Left renal cortex interstitium (tissue), 4 donors: ENCODE measurements at places on chromosomes 4 and X.

DNA sequence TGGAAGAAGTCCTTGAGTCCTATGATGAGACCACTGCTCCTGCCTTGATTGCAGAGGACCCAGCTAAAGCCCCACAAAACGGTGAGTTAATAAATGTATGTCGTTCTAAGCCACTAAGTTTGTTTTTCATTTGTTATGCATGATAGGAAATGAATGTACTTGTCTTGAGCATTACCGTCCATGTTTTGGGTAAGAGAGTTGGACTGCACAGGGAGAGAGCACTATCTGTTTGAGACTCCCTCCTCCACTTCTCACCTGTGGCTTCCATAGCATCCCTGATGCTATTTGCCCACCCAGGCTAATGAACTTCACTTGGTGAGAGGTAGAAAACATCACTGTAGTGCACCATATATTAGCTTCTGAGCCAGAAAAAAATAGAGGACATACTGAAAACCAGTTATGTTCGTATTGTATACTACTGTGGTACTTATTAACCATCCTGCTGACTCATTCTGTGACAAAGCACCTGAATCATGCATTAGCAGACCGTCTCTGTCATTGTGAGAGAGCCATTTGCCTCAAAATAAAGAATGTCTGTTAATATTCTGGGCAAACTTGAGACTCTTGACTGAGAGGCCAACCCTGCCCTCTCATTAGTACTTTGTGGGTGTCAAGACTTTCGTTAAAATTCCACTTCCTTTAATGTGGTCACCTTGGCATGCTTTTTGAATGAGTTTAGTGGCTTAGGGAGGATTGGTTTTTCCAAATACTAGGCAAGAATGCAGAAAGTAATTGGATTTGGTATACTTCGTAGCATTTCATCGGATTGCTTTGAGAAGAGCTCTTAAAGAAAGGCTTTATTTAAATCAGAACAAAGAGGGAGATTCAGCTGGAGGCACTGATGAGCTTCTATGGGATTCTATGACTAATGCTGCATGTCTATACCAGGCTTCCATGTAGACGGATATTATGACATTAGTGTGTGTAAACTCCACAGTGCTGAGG is 99.3 kb upstream of the GRPR start:
- no peak for DNase-seq

- DNase-seq: no peak
Observed at GRCh38 chr4:159144112-159144694, 41.3 kb downstream of the RAPGEF2 start.

DNA sequence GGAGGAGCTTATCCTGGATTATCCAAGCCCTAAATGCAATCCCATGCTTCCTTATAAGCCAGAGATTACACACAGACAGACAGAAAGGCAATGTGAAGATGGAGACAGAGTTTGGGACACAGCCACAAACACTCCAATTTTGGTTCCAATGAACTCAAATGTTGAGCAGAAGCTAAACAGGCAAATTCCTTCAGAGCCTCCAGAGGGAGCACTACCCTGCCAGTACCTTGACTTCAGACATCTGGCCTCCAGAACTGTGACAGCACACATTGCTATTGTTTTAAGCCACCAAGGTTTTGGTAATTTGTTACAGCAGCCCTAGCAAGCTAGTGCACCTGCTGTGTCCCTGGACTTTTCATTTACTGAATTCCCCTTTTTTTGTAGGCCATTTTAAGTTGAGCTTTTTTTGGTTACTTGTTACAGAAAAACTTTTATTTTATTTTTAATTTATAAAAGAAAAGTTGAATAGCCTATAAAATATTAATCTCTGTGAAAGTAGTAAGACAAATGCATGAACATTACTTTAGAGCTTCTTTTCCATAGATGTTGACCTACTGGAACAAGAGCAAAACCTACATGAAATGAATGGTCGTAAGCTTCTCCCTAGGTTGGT is 33.4 kb upstream of the SRD5A3 start:
- no peak for DNase-seq

DNA sequence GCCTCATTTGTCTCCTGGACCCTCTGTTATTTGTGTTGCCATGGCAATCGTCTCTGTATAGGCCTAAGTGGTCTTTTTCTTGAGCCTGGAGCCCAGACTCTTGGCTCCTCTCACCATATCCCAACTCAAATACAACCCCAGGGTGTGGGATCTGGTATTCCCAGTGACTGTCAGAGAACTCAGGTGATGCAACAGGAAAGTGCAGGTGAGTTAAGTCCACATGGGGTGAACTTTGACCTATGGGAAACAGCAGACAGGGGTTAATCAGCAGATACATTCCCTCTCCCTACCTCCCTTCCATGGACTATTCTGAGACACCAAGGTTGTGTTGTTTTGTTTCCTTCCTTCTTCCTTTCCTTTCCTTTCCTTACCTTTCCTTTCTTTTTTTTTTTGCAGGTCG is 130.9 kb upstream of the RPS6KA3 start:
- DNase-seq: no peak

GRCh38 chr4:702618-703048 is 3.0 kb upstream of the PCGF3 start:
- no peak for DNase-seq

DNA sequence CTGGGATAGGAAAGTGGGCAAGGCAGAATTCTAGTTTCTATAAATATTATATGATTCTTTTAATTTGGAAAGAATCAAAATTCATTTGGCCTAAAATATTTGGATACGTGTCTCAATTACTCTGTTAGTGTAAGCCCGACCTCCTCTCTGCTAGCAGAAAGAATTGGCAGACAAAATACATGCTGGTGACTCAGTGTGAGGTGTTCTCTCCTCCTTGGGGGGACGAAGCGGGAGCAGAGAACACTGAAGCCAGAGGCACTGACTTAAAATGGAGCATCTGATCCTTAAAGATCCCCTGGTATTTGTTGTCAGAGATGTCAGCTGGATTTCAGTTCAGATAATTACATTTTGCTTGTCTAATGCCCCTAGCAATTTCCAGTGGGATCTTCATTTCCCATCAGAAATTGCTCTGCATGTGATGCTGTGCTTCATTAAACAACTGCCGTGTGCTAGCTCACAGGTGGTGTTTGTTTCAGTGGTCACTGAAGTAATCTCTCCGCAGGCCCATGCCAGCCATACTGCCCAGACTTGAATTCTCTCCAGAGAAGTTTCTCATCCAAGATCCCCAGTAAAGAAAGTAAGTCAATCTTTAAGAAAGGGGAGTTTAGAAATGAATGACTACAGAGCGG is 188.7 kb upstream of the TLL1 start:
- no peak for DNase-seq

GRCh38 chr4:142815834-142816233 is 30.3 kb downstream of the INPP4B start:
- no peak for DNase-seq

- DNase-seq: no peak
Observed at GRCh38 chrX:111728096-111728495, 47.1 kb downstream of the ALG13 start.

DNA sequence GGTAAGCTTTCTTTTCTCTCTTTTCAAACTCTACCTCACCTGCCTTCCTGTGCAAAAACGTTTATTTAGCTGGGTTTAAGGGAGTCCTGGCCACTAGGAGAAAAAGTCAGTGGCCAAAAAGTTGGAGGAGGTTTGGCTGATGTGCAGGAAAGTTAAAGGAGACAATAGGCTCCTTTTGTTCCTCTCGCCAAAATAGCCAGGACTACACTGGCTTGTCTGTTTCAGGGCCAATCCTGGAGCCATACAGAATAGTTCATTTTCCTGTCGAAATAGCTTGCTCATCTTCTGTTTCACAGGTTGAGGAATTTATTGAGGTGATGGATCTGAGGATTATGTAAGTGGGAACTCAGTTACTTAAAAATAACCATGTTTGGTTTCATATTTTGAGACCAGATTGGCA is 423 bp downstream of the HEPH start:
- DNase-seq: no peak

- DNase-seq: no peak
Observed at GRCh38 chrX:24498181-24498580, 33.1 kb downstream of the PDK3 start.

DNA sequence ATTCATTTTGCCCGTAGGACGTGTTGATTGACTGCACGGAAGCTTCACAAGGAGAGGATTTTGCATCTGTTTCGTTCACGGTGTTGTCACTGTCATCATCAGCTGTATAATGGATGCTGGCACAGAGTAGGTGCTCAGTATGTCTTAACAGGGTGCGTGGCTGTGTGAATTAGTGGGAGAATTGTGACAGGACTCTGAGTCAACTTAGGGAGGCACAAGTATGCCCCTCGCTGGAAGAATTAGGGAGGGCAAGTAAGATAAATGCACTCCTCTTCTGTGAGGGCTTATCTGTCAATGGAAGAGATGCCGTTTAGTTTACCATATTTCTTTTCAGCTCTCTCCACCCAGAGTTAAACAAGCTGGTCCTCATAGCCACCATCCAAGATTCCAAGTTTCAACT is 107.2 kb downstream of the TRIML1 start:
- DNase-seq: no peak

- DNase-seq: no peak
Observed at GRCh38 chr4:152369203-152369901, 166.5 kb downstream of the FBXW7 start.

DNA sequence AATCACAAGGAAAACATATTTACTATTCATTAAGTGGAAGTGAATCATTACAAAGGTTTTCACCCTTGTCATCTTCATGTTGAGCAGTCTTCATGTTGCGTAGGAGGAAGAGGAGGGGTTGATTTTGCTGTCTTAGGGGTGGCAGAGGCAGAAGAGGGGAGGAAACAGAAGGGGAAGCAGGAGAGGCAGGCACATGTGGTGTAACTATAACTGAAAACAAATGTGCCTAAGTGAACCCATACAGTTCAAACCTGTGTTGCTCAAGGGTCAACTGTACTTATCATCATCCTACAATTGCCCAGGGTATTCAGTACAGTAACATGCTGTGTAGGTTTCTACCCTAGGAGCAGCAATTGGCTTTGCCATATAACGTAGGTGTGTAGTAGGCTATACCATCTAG is 47.2 kb downstream of the SYNPO2 start:
- DNase-seq: no peak

DNA sequence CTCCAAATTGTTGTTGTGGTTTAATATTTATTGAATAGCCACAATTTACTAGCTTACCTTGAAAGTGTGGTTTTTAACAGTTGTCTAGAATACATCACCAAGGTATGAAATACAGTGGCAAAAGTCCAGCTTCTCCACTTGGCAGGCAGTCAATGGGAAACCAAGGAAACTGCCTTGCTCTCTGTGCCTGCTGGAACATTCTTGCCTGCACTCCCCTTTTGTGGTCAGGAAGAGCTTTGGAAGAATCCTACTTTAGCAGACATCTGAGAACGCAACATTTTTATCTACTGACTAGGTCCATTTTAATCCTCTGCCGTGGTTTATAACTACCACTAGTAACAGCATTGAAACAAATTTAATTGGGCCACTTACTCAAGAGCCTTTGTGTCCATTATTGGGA is 64.5 kb downstream of the TENM3 start:
- no peak for DNase-seq

GRCh38 chrX:50643525-50644137 is 170.4 kb downstream of the SHROOM4 start:
- no peak for DNase-seq

DNA sequence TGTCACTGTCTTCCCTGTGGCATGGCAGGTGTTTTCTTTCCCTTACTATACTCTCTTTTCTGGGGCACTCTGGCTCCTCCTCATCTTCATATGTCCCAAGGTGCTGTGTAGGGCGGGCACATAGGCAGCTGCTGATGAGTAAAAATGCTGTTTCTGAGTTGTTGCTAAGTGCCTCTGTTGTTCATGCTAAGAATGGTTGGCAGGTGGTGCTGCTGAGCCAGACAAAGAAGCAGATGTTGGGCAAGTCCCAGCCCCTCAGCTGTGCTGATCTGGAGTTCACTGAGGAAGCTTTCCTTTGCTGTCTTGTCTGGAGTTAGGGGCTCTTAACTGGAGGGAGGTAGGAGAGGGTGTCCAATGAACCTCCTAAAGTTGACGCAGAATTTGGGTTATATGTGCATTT is 40.6 kb downstream of the HADH start:
- no peak for DNase-seq

GRCh38 chrX:106919932-106920452 is at the start of gene CLDN2:
CLDN2 (plus strand) TSS chrX:106920402; CDS start chrX:106928229, 7,827 bp downstream.
- no peak for DNase-seq

DNA sequence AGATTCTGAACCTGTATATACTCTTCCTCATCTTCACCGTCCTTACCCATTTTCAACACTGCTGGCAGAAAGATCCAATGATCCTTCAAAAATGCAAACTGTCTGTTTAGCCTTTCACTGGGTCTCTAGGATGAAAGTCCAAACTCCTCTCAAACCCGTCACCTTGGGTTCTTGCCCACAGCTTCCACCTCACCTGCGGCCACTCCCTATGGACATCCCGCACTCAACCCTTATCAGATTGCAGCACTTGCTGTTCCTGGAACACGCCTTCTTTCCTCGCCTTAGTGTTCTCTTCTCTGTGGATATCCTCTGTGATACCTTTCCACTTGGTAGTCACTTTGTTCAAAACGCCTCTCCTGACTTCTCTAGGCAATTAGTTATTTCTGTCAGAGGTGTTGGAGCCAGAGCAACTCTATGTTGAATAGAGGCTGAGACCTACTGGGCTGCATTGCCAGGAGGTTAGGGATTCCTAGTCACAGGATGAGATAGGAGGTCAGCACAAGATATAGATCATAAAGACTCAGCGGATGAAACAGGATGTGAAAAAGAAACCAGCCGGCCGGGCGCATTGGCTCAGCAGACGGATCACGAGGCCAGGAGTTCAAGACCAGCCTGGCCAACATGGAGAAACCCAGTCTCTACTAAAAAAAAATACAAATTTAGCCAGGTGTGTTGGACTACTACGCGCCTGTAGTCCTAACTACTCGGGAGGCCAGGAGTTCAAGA is 4.2 kb upstream of the NOCT start:
- DNase-seq: no peak

GRCh38 chrX:129606918-129607317 is 47.8 kb downstream of the APLN start:
- no peak for DNase-seq

DNA sequence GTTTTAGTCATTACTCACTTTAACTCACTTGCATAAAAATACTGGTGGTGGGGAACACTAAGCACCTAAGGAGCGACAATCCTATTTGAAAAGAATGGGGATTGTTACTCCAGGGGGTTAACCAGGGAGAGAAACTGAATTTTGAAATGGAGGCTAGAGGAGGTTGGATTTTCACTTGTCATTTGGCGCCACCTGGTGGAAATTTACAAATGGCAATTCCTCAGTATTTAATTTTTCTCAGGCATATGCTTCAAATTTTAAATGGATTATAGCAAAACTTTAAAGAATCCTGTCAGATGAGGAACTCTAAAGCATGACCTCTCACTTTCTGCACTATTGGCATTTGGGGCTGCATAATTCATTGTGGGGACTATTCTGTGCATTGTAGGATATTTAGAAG is 2.7 kb upstream of the GEMIN8 start:
- DNase-seq: no peak

GRCh38 chr4:154064244-154064643 is 275.4 kb upstream of the SFRP2 start:
- DNase-seq: no peak

- DNase-seq: no peak
Observed at GRCh38 chrX:87846956-87847355, 329.4 kb downstream of the KLHL4 start.

- DNase-seq: no peak
Observed at GRCh38 chrX:125998432-125998831, 167.7 kb downstream of the DCAF12L2 start.

- DNase-seq: no peak
Observed at GRCh38 chr4:26175006-26175786, 145.6 kb upstream of the RBPJ start.

GRCh38 chr4:151402145-151402865 is 6.7 kb upstream of the FHIP1A start:
- DNase-seq: no peak
